ENCODE measurements at places on chromosomes 12 and 14. TPM values are rescaled to one million over a fixed set of nuclear protein-coding genes. Genes with fewer than 3 reads are reported as not detected.

TSPAN8 gene
- total RNA-seq = 8.4 TPM

AHSA1 gene
- 111 TPM for total RNA-seq

DAD1 gene
- total RNA-seq = 235 TPM

DNA sequence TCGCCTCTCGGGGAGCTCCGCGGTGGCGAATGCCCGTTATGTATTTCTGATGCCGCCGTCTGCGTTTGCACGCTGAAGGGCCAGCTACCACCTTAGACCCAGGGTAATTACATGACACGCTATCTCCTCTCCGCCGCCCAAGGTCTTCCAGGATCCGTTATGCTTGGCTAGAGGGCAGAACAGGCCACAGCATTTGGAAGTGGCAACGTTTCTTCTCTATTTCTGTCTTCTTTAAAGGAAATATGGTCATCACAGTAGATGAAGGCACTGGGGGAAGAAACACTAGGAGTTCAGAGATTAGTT lies 861 bp upstream of the MDGA2 start:
- H3K4me1 ChIP-seq = no peaks in the 10 kb centered on the region
- no peaks in the 10 kb centered on the region for H3K36me3 ChIP-seq
- H3K27me3 ChIP-seq = no peaks in the 10 kb centered on the region
- no peak overlapping the region for H3K27ac ChIP-seq
- no peak overlapping the region for H3K4me3 ChIP-seq
- DNase-seq = no peak

DNA sequence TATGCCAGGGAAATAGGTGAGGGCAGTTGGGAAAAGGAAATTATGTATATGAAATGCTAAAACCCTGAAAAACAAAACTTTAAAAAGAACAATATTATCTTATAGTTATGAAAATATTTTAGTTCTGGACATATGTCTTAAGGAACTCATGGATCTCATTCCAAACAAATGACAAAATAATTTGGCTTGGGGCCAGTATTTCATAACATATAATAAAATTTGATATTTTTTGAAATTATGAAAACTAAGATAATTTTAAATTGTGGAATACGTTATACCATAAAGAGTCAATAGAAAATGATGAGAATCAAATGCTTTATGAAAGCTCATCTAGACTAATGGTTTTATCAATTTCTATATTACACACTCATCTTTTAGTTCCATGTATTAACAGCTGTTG lies 173.8 kb upstream of the DCN start:
- no peaks in the 10 kb centered on the region for H3K27me3 ChIP-seq
- no peak for DNase-seq
- no peaks in the 10 kb centered on the region for H3K36me3 ChIP-seq
- no peak overlapping the region for H3K4me3 ChIP-seq

- no peaks in the 10 kb centered on the region for H3K36me3 ChIP-seq
- DNase-seq = no peak
- no peak overlapping the region for H3K27ac ChIP-seq
- H3K27me3 ChIP-seq = peaks cover 28% of the 10 kb centered on the region
- H3K4me1 ChIP-seq = peaks cover 19% of the 10 kb centered on the region
Measured at GRCh38 chr12:65821336-65821735, 2.9 kb upstream of the HMGA2 start.

GRCh38 chr14:88351966-88352691 lies 29.1 kb upstream of the KCNK10 start:
- H3K4me1 ChIP-seq = no peaks in the 10 kb centered on the region
- no peaks in the 10 kb centered on the region for H3K36me3 ChIP-seq
- no peak overlapping the region for H3K4me3 ChIP-seq
